Stimulated activated CD8-positive, alpha-beta memory T cell treated with anti-CD3 and anti-CD28 coated beads, Interleukin-4, amount 100 ng/mL, for 1 hour (primary cell): ENCODE measurements at places on chromosomes 7 and 10.

GRCh38 chr10:121994429-121994941 is 5.5 kb downstream of the TACC2 start:
- DNase-seq: no peak

GRCh38 chr10:63375859-63376258 is 89.9 kb downstream of the JMJD1C start:
- no peak for DNase-seq

- no peak for DNase-seq
Measured at GRCh38 chr7:150801242-150801945, 825 bp downstream of the TMEM176A start.

DNA sequence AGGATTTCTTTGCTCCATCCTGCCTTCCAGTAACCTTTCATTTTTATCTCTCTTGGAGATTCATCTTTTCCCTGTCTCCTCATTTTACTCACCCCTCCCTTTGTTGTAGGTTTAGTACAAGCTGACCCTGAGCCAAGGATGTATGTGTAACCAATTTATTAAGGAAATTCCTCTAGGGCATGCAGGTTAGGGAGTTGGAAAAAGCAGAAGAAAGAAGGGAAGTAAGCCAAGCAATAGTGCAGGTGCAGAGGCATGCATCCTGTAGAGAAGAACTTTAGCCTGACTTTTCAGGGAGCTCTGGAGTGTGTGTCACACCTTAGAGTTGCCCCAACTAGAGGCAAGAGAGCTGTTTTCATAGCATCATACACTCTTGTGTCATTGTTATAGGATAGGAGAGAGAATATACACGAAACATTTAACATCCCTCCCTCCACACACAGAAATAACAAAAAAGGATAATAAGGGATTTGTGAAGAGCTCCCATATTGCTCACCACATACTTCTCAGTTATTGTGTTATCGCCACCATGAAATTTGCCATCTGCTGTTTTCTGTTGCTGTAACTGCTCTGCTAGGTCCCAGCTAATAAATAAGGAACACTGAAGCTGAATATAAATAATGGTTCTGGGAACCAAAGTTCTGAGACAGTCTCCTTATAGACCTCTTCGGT is 21.8 kb upstream of the SEMA3C start:
- DNase-seq: no peak

- DNase-seq: no peak
Measured at GRCh38 chr10:70478191-70479164, at the start of gene PALD1. Gene PALD1 (plus strand): TSS chr10:70478767. CDS start chr10:70525952, 47,185 bp downstream.

GRCh38 chr10:33160151-33160550 is 174.3 kb downstream of the NRP1 start:
- DNase-seq: no peak

GRCh38 chr10:86099542-86100334 is 266.9 kb downstream of the GRID1 start:
- no peak for DNase-seq

- DNase-seq: no peak
Measured at GRCh38 chr7:105060923-105061322, 46.9 kb downstream of the KMT2E start.

DNA sequence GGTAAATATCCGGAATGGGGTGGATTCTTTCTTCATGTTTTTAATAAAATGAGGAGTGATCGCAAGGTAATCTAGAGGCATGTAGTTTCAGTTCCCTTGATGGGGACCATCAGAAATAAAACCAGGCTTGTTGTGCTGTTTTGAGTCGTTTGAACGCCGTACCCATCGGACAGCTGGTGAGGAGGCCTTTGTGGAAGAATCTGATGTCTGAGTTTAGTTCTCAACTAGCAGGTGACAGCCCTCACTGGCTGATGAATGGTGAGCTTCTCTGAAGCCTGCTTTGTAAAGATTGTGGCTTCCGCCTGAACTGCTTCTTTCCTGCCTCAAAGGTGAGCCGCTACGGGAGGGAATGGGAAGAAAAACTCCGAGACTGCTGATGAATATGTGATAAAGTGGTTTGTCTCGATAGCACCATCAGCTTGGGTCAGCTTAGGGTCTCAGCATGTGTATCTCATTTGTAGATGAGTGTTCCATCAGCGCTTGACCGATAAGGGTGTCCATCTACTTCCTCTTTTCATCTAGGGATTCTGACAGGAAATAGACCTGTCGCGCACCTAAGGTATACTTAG is 977 bp downstream of the TMEM248 start:
- peak; percentile 7 for DNase-seq

DNA sequence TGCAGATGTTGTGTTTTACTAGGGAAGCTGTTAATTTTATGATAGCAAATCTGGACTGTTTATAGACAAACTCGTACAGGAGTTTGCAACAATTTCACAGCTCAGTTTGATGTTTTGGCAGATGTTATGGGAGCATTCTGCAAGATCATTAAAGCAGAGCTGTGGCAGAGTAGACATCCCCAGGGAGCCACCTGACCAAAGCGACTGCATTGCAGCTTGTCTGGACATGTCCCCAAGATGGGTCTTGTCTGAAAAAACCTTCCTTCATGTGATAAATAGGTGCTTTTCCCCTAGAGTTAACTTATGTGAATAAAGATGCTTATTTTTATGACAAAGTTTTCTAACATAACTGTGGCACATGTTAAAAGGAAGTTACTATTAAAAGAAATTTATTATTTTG is 91.2 kb upstream of the GPR141 start:
- no peak for DNase-seq

DNA sequence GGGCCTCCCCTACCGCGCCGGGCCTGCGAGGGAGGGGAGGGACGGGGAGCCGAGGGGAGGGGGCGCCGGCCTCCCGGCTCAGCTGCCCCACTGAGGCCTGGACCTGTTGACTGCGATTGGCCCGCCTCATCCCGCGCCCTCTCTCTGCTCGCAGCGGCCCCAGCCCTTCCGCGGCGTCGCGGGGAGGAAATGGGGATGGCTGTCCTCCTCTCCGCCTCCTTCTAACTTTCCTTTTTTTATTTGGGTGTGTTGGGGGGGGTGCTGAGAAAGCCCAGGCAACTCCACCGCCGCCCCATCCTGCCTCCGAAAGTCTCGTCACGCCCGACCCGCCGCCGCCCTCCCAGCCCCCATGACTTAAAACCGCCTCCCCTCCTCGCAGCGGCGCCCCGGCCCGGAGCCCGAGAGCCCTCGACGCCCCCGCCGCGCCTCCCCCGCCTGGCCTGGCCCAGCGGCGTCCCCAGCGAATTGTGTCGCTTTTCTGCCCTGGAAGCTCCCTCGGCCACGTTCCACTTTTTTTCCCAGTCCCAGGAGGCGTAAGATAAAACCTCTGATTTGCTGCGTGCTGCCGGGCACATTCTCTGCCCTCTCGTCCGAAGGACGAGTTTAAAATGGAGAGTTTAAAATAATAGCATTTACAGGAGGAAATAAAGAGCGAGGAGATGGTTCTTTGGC is 842 bp upstream of the SKIDA1 start:
- no peak for DNase-seq

- DNase-seq: no peak
Measured at GRCh38 chr10:125722811-125723210, 3.3 kb downstream of the EDRF1 start.

- no peak for DNase-seq
Measured at GRCh38 chr10:107618504-107618994, 454.0 kb upstream of the SORCS1 start.

DNA sequence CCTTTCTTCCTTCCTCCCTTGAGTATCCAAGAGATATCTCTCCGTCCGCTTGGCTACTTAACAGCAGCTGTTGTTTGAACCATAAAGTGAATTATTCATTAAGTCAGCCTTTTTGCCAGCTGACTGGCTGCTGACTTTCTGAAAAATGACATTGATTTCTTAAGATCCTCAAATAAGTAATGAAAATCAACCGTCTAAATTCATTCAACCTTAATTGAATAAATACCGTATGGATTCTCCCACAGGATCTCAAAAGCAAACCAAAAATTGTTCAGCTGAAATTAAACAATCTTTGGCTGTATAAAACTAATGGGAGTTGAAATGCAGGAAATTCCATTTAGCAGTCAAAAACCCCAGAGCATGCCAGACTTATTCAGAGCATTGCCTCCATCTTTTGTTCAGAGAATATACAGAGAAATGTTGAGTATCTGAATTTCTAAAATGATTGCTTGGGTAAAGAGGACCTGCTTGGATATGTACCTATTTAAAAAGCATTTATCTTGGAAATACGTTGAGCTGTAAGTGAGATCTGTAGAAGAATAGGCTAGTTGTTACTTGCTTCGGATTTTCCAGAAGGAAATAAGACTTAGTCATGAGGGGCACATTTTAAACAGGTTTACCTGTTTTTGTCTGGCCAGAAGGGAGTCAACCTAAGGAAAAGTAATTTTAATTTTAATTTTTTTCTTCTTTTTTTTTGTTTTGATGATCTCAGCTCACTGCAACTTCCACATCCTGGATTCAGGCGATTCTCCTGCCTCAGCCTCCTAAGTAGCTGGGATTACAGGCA is 136.2 kb downstream of the PLXDC2 start:
- DNase-seq: no peak

DNA sequence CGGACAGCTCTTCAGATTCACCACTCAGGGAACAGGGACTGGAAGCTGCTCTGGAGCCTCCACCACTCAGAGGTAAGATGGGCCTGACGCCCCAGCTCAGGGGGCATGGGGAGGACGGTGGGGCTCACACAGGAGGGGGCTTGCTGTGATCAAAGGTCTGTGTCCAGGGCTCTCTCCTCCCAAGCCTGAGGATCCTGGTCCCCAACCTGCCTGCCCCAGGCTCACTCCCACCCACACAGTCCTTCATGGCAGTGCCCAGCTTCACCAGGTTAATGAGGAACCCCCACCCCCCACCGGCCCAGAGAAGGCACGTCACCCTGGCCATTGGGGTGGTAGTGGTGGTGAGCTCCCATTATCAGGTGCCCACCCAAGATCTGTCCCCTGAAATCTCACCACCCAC is 926.7 kb upstream of the ZNF722 start:
- DNase-seq: no peak
